Panc1 (cell line): ENCODE measurements at places on chromosomes 3 and 15. TPM values are rescaled to one million over a fixed set of nuclear protein-coding genes. Genes with fewer than 3 reads are reported as not detected.

DNA sequence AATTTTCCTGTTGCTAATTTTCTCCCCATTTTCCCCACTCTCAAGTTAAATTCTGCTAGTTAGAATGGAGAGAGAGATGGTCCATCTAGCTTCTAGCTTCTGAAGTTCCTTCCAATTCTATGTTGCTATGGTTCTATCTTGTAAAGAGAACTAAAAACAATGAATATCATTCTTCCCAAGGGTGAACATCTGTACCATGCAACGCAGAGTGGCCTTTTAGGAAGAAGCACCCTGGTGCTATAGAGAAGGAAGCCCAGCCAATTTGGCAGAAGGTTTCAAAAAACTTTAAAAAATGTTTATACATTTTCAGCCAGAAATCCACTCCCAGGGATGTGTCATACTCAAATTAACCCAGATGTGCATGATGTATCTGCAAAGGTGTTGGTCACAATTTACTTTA, 149.1 kb downstream of the SEMA6D start:
- no peak for DNase-seq

DNA sequence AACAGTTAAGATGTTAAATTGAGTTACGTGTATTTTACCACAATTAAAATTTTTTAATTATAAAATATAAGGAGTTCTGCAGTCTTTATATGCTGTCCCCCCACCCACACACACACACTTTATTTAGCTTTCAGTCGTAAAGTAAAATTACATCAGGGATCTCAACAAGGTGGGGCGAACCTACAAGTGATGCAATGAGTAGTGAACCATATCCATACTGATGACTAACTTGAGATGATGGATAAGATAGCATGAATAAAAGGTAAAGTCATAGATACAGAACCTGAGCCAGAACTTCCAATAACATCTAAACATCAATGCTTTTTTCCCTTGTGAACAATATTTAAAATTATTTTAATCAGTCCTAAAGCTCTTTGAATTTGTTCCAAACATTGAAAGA, 77.2 kb downstream of the VPS13C start:
- DNase-seq = no peak

DNA sequence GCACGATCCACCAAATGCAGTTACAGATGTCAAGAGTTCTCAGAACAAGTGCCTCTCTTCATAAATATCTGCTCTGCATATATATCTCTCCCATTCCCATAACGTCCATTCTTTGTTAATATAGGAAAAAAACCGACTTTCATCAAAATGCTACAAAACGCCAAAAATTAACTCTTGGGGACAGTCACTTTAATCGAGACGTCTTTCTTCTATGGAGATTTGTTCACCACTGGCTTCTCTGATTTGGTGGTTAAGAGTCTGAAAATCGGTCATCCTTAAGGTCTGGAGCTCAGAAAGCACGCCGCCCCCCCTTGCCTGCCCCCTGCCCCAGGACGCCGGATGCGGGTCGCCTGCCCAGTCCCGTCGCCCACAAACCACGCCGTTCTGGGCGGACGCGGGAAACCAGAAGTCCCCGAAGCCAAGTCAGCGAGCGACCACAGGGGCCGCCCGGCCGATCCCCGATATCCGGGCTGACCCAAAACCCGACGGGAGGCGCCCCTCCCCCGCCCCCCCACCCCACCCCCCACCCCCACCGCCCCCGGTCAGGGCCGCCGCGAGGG, 252.7 kb downstream of the TJP1 start:
- no peak for DNase-seq

DNA sequence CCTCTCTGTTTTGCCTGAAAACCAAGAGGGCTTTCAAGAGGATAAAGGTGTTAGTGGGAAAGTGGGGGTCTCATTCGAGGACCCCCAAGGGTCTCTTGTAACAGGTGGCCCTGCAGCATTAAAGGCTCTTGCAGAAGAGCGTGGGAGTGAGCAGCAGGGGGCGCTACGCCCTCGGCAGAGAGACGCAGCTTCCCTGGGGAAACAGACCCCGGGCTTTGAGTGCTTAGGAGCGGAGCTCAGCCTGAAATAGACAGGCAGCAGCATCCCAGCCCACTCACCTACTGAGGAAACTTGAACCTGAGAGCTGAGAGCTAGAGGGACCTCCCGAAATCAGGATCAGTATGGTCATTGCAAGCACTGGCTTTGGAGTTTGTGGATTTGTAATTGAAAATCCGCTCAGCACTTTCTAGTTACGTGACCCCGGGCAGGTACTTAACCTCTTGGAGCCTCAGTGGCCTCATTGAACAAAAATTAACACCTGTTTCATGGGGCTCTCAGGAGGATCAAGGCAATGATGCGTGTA, 25.7 kb downstream of the RPLP1 start:
- no peak for DNase-seq

DNA sequence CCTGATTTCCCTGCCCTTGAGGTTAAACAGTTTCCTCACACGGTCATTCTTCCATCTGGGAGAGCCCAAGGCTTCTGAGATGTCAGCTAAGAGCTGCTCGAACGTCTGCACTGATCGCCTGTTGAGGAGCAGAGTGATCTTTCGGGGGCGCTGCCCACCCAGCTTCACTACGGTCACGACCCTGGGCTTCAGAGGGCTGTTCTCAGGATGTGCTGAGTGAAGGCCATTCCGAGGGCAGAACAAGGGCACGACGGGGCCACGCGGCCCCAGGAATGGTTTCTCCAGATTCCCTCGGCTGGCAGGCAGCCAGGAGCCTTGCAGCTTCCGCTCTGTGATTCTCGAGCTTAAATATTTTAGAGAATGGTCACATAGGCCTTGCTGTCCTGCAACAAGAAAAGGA, 25.7 kb downstream of the DCLK3 start:
- no peak for DNase-seq

- no peak for DNase-seq
Observed at GRCh38 chr3:9135930-9136525, 113.4 kb downstream of the SRGAP3 start.

DNA sequence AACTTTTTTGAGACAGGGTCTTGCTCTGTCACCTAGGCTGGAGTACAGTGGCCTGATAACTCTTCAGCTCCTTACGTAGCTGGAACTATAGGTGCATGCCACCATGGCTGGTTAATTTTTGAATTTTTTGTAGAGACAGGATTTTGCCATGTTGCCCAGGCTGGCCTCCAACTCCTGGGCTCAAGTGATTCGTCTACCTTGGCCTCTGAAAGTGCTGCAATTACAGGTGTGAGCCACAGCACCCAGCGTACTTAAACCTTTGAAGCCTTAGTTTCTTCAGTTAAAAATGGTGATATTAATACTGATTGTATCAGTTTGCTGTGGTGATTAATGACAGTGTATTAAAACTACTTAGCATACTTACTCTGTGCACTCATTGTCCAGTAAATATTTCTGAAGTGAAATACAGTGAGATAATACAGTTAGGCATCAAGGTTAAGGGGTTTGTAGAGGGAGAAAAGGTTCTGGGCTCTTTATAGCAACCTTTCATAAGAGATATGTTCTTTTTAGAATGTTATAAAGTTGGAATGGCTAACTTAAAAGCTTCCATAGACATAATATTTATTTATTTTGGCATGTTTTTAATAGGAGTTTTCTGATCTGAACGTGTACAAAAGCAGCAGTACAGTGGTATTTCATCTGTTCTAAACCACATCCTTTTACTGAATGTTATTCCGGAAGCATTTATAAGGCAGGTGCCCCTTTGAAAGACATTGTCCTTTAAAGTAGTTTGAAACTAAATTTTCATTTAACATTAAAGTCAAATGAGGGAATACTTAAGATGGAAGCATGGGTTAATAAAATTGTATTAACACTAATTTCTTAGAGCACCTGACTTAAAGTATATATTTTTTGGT, 23.6 kb downstream of the NCK1 start:
- DNase-seq = no peak

DNA sequence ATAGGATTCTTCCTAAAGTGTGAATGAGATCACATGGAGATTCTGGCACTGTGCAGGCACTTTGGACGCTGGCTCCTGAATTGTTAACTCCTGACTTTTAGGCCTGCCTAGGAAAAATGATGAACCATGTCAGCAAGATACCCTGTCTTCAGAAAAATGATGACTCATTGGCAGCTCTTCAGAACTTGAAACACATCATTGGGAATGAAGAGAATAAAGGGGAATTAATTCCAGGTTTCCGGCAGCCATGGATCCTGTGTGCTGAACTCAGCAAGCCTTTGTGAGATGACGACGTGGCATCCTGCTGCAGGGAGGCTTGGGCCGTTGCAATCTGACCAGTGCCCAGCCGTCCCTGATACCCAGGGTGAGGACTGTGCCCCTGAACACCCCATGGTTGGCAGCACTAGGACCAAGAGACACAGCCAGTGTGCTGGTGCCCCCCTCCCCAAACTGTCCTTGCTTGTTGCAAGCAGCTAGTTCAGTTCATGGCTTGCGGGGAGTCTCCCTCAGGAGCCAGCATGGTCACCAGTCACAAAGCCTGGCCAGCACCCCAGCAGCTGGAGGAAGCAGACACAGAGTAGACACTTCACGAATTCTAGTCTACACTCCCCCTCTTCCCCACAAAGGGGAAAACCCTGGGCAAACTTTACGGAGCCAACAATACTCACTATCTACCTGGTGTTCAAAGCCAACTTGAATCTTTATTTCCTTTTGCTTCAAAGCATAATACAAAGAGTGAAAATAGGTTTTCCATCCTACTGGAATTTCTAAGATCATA, 7.8 kb upstream of the LIPC start:
- DNase-seq = no peak

LIPC gene
- not detected for total RNA-seq

GRK7 gene
- total RNA-seq = 0.10 TPM

RASL12 gene
- 0.67 TPM for total RNA-seq
